ENCODE measurements at places on chromosomes 1 and 21. TPM values are rescaled to one million over a fixed set of nuclear protein-coding genes. Genes with fewer than 3 reads are reported as not detected.

SPRR4 gene
- not detected for total RNA-seq

FHAD1 gene
- 0.24 TPM for total RNA-seq

PRKAA2 gene
- 51.1 TPM for total RNA-seq

TCHH gene
- total RNA-seq: 0.04 TPM

CFHR5 gene
- total RNA-seq: not detected

DNA sequence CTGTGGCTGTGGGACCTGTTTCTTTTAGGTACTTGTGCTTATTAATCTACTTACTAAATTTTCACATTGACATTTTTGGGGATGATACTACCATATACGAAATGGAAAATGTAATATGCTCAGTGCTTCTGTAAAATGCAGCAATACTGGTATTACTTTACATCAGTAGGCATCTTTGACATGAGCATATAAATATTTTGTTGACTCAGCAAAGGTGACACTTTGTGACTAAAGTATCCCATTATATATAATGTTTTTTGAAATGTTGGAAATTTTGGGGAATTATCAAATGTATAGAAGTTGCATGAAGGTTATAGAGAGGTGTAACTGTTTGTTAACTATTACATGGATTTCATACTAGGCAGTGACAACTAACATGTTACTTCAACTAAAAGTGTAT lies 2.3 kb upstream of the FAM177B start:
- H3K4me3 ChIP-seq: no peak overlapping the region
- H3K4me1 ChIP-seq: no peaks in the 10 kb centered on the region
- no peaks in the 10 kb centered on the region for H3K27me3 ChIP-seq
- H3K36me3 ChIP-seq: no peaks in the 10 kb centered on the region

DNA sequence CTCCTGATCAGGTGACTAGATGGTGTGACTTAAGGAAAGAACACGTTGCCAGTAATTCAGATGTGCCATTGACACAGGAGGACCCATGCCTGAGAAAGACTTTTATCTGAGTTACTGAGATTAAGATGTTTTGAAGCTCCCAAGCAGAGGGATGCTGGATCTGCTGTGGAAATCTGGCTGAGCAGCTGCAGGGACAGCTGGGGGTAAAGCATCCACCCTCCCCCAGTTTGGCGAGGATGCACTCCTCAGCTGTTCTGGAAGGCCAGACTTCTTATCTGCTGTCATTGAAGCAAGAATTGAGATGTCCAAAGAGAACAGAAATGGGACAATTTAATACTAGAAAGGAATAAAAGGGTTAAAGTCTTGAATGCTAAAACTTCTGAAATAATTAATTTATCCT lies 25.7 kb downstream of the TTC3 start:
- H3K4me3 ChIP-seq: no peak overlapping the region
- no peaks in the 10 kb centered on the region for H3K27me3 ChIP-seq
- H3K36me3 ChIP-seq: peaks cover 10% of the 10 kb centered on the region
- DNase-seq: no peak
- H3K27ac ChIP-seq: no peak overlapping the region

- peak overlapping the region; percentile 96 for H3K27ac ChIP-seq
- H3K4me1 ChIP-seq: peaks cover 36% of the 10 kb centered on the region
- DNase-seq: no peak
These were observed 1.3 kb downstream of the PIK3R3 start for GRCh38 chr1:46131093-46131492.

- H3K4me1 ChIP-seq: no peaks in the 10 kb centered on the region
- no peak overlapping the region for H3K27ac ChIP-seq
- no peak overlapping the region for H3K4me3 ChIP-seq
- no peaks in the 10 kb centered on the region for H3K27me3 ChIP-seq
- no peaks in the 10 kb centered on the region for H3K36me3 ChIP-seq
These were observed 16.4 kb upstream of the CGN start for GRCh38 chr1:151494741-151495281.

DNA sequence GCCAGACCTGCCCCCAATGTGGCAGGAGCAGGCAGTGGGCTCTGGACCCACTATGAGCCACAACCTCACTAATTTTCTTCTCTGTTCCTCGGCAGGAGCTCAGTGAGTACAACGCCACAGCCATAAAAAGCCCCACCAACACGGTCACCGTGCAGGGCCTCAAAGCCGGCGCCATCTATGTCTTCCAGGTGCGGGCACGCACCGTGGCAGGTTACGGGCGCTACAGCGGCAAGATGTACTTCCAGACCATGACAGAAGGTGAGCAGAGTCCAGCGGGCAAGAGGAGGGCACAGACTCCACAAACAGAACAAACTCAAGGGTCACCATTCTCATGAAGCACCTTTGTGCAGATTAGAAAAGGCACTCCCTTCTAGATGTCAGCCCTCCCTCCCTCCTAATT lies 79.9 kb downstream of the LACTBL1 start:
- no peak overlapping the region for H3K4me3 ChIP-seq
- no peaks in the 10 kb centered on the region for H3K27me3 ChIP-seq
- DNase-seq: no peak
- no peaks in the 10 kb centered on the region for H3K36me3 ChIP-seq
- no peak overlapping the region for H3K27ac ChIP-seq

GRCh38 chr1:67515324-67516080 lies 85.3 kb upstream of the SERBP1 start:
- no peaks in the 10 kb centered on the region for H3K36me3 ChIP-seq
- H3K4me1 ChIP-seq: no peaks in the 10 kb centered on the region
- H3K27me3 ChIP-seq: no peaks in the 10 kb centered on the region

- no peak for DNase-seq
- no peaks in the 10 kb centered on the region for H3K36me3 ChIP-seq
- no peak overlapping the region for H3K27ac ChIP-seq
These were observed 45.3 kb upstream of the PARP1 start for GRCh38 chr1:226453015-226453704.

- DNase-seq: no peak
- H3K4me1 ChIP-seq: peaks cover 36% of the 10 kb centered on the region
- H3K27ac ChIP-seq: peak overlapping the region; percentile 47
- H3K4me3 ChIP-seq: no peak overlapping the region
These were observed 104.2 kb upstream of the IPO9 start for GRCh38 chr1:201724766-201725118.

GRCh38 chr1:244371242-244372141 lies 80.2 kb downstream of the ADSS2 start:
- no peak overlapping the region for H3K27ac ChIP-seq
- no peaks in the 10 kb centered on the region for H3K36me3 ChIP-seq
- no peak overlapping the region for H3K4me3 ChIP-seq
- no peaks in the 10 kb centered on the region for H3K4me1 ChIP-seq

- no peaks in the 10 kb centered on the region for H3K4me1 ChIP-seq
- no peak overlapping the region for H3K4me3 ChIP-seq
- H3K27me3 ChIP-seq: no peaks in the 10 kb centered on the region
- no peak overlapping the region for H3K27ac ChIP-seq
- no peak for DNase-seq
- no peaks in the 10 kb centered on the region for H3K36me3 ChIP-seq
These were observed 12.4 kb upstream of the TNFSF18 start for GRCh38 chr1:173063171-173063570.

- no peaks in the 10 kb centered on the region for H3K36me3 ChIP-seq
- DNase-seq: no peak
- no peak overlapping the region for H3K4me3 ChIP-seq
- H3K27me3 ChIP-seq: peaks cover 54% of the 10 kb centered on the region
- no peak overlapping the region for H3K27ac ChIP-seq
These were observed 25.3 kb downstream of the CR1L start for GRCh38 chr1:207670192-207670591.

GRCh38 chr1:62725255-62725654 lies 37.1 kb upstream of the DOCK7 start:
- no peaks in the 10 kb centered on the region for H3K27me3 ChIP-seq
- no peak for DNase-seq
- H3K4me3 ChIP-seq: no peak overlapping the region
- no peaks in the 10 kb centered on the region for H3K36me3 ChIP-seq

- no peak for DNase-seq
- H3K36me3 ChIP-seq: no peaks in the 10 kb centered on the region
- no peak overlapping the region for H3K27ac ChIP-seq
- H3K4me3 ChIP-seq: no peak overlapping the region
- no peaks in the 10 kb centered on the region for H3K27me3 ChIP-seq
- H3K4me1 ChIP-seq: peaks cover 16% of the 10 kb centered on the region
These were observed 45.5 kb upstream of the ETS2 start for GRCh38 chr21:38760017-38760761.

DNA sequence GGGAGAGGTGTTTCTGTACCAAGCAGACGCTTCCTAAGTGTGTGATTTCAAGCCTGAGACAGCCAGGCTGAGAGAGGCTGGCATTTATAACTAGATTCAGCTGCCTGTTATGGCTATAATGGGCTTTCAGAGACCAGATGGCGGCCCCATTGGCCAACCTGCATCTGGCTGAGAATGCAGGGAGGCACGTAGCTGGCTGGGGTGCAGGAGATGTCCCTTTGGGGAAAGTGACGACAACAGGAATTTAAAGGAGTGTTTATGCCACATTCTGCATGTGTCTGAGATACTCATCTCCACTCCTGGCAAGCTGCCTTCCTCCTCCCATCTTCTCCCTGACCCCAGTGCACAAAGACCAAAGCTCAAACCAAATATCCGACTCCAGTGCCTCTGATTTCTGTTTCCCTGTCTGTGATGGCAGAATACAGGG lies 21.3 kb upstream of the CCDC190 start:
- H3K4me1 ChIP-seq: peaks cover 12% of the 10 kb centered on the region
- H3K36me3 ChIP-seq: no peaks in the 10 kb centered on the region
- DNase-seq: no peak
- H3K27me3 ChIP-seq: no peaks in the 10 kb centered on the region

DNA sequence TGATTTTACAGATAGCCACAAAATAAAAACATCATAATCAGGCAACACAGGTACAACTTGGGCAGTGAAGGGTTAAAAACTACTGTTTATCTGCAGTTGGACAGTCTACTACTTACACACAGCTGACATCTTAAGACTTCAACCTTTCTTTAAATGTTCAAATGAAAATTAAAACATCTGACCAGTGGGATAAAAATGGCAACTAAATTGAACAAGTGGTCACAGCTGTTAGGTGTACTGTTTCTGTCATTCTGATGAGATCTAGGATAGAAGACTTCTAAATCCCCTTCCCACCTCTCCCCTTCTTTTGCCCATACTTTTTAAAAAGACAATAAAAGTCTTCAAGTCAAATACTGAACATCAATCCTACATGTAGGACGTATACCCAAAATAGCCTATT lies 56.2 kb downstream of the ENAH start:
- H3K4me1 ChIP-seq: peaks cover 57% of the 10 kb centered on the region
- peak overlapping the region; percentile 23 for H3K4me3 ChIP-seq
- H3K27ac ChIP-seq: peak overlapping the region; percentile 8
- no peaks in the 10 kb centered on the region for H3K27me3 ChIP-seq
- H3K36me3 ChIP-seq: no peaks in the 10 kb centered on the region
- no peak for DNase-seq

DNA sequence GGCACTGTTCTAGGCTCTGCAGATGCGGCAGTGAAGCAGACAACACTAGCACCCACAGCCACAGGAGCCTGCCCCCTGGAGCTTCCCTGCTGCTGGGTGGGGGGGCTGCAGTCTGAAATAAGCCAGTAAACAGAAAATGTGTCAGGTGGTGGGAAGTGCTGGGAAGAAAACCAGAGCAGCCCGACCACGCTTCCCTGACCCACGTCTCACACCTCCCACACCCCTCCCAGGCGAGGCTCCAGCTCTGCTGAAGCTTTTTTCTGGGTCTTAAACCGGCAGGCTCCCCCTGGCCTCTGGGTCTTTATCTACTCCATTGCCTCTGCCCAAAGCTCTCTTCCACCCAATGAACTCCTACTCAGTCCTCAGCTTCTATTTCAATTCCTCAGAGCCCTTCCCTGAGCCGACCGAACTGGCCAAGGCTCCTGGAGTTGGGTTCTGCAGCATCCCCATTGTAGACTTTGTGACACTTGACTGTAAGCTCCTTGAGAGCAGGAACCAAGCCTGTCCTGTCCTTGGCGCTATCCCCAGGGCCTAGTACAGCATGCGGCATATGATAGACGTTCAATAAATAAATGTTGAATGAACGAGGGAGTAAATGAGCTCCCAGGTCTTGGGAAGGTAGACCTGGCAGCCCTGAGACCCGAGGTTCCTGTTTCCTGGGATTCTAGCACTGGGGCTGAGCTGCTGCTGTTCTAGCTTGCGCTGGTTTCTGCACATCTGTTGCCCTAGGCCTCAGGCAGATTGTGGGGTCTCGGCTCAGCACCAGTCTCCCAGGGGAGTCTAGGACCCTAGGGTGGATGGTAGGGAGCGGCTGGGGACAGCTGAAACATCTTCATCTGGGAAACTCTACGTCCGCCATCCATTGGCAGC lies 18.4 kb downstream of the MIIP start:
- H3K4me1 ChIP-seq: no peaks in the 10 kb centered on the region
- no peak overlapping the region for H3K27ac ChIP-seq
- H3K36me3 ChIP-seq: no peaks in the 10 kb centered on the region
- H3K4me3 ChIP-seq: no peak overlapping the region

GRCh38 chr21:29144736-29145353 lies 14.4 kb downstream of the MAP3K7CL start:
- no peaks in the 10 kb centered on the region for H3K27me3 ChIP-seq
- peak overlapping the region; percentile 89 for H3K27ac ChIP-seq
- no peak for DNase-seq
- H3K36me3 ChIP-seq: no peaks in the 10 kb centered on the region

DNA sequence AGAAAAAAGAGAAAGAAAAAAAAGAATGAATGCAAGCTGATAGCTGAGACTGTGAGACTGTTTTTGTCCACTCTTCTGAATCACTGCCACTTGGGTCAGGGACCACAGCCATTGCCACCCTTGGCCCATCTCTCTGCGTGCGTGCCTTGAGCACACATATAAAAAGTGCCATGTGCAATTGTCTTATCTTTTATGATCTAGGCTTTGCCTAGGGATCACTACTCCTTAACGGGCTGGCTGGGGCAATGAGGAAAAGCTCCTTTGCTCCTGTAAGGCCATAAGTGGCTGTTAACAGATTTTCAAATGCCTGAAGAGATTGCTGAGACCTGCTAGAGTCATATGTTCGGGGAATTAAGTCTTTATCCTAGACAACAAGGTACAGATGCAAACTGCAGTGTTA lies 8.2 kb downstream of the SPATA46 start:
- H3K4me1 ChIP-seq: no peaks in the 10 kb centered on the region
- no peak overlapping the region for H3K27ac ChIP-seq
- no peaks in the 10 kb centered on the region for H3K36me3 ChIP-seq
- no peak overlapping the region for H3K4me3 ChIP-seq

- H3K36me3 ChIP-seq: no peaks in the 10 kb centered on the region
- peak overlapping the region; percentile 83 for H3K4me3 ChIP-seq
- peaks cover 23% of the 10 kb centered on the region for H3K4me1 ChIP-seq
- peak overlapping the region; percentile 98 for H3K27ac ChIP-seq
- H3K27me3 ChIP-seq: no peaks in the 10 kb centered on the region
These were observed 1.3 kb upstream of the NRIP1 start for GRCh38 chr21:15066123-15066575.

DNA sequence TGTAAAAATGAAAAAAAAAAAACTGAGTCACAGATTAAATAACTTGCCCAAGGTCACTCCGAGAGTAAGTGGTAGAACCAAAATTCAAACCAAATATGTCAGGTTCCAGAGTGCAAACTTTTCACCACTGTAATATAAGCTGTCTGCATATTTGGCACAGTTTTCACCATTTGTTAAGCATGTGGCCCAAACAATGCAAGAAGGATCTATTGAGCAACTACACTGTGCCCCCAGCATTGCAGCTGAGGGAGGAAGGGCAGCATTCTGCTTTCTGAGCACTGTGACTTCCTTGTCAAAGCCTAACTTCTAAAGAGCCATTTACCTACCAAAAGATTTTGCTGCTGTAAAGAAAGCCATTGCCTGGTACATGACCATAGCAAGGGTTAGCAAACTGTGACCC lies 133.4 kb downstream of the SYT2 start:
- peaks cover 12% of the 10 kb centered on the region for H3K36me3 ChIP-seq
- no peaks in the 10 kb centered on the region for H3K27me3 ChIP-seq
- DNase-seq: no peak
- H3K4me3 ChIP-seq: no peak overlapping the region
- H3K27ac ChIP-seq: peak overlapping the region; percentile 64

- no peaks in the 10 kb centered on the region for H3K4me1 ChIP-seq
- DNase-seq: peak; percentile 36
- peak overlapping the region; percentile 46 for H3K27ac ChIP-seq
- no peaks in the 10 kb centered on the region for H3K36me3 ChIP-seq
- H3K27me3 ChIP-seq: peaks cover 53% of the 10 kb centered on the region
These were observed 664 bp downstream of the FAM89A start for GRCh38 chr1:231039161-231040018.
